ENCODE measurements at places on chromosomes 2 and 18.

DNA sequence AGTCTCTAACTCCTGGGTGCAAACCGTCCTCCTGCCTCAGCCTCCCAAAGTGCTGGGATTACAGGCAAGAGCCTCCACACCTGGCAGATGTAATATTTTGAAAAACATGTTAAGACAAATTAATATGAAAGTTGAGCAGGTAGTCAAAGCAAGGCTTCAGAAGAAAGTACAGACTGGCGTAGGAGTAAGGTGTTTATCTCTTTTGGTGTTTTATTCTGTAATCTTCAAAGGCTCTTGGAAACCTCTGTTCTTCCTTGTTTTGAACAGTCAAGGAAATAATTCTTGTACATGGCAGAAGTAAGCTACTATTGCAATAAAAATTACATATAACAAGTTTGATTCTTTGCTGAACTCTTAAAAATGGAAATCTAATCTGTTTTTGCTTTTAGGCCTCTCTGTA lies 5.3 kb downstream of the RNF138 start:
- DNase-seq, result no peak

- no peak for DNase-seq
Measured at GRCh38 chr18:58996696-58997095, 132.0 kb downstream of the ZNF532 start.

GRCh38 chr2:144475044-144475443 lies 44.9 kb downstream of the ZEB2 start:
- no peak for DNase-seq

- DNase-seq, result peak; percentile 44
Measured at GRCh38 chr2:228699400-228699799, 517.9 kb upstream of the SPHKAP start.

GRCh38 chr2:137435162-137435561 lies 529.1 kb upstream of the HNMT start:
- peak; percentile 41 for DNase-seq

DNA sequence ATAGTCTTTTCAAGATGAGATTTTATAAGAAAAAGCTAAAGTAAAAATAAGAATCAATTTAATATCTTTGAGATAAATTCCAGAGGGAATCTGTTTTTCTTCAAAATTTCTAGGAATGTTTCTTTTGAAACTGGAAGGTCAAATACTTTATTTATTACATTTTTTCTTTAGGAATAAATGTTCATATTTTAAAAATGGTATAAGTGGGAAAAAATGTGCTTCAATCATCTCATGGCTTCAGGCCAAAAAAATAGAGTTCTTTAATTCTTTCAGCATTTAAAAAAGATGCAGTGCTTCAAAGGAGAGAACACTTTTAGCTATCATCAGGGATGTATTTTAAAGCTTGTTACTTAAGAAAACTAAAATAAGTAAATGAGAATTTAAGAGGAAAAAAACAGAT lies 110.6 kb downstream of the NEB start:
- DNase-seq, result no peak

GRCh38 chr2:146523196-146523595 lies 1321.6 kb upstream of the ACVR2A start:
- DNase-seq, result peak; percentile 13

DNA sequence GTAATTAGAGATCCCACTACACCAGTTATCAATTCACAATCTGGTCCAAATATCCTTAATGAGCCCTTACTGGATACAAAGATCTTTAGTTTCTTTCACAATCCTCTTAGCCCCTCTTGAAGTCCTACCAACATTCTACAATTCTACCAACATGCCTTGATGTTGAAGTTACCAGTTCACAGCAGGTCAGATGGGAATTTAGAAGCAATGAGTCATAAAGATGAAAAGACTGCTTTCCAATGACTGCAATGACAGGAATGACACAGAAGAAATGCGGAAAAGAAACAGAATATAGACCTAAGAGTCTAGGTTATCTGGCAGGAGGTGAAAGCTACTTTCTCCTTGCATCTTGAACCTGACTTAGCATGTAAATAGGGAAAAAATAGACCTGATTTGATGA lies 24.5 kb downstream of the RTTN start:
- DNase-seq, result peak; percentile 65

DNA sequence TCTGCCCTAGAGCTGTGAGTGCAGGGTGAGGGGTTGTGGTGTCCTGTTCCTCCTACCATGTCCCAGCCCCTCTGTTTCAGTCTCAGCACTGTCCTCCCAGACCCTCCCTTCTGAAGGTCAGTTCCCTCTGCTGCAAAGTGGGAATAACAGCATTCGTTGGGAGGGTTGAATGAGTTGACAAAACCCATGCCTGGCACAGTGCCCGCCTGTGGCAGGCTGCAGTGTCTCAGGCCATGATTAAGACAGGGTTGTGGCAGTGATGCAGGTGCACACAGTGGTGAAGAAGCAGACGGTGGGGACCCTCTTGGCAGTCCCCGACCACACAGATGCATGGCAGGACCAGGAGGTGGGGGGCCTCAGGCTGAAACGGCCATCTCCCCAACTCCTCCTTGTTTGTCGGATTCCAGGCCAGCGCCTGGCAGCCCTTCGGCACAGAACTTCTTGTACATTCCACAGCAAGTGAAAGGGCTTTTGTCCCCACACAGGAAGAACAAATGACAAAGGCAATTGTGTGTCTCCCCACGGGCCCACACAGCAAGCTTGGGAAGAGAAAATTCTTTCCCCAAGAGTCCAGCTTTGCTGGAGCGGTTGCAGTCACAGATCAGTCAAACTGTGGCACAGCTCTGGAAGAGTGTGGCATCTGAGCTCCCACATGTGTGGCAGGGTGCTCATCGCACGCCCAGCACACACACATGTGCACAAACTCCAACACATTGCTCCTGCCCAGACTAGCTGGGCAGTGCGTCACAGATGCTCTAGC lies 92.0 kb upstream of the MSH2 start:
- DNase-seq, result no peak

DNA sequence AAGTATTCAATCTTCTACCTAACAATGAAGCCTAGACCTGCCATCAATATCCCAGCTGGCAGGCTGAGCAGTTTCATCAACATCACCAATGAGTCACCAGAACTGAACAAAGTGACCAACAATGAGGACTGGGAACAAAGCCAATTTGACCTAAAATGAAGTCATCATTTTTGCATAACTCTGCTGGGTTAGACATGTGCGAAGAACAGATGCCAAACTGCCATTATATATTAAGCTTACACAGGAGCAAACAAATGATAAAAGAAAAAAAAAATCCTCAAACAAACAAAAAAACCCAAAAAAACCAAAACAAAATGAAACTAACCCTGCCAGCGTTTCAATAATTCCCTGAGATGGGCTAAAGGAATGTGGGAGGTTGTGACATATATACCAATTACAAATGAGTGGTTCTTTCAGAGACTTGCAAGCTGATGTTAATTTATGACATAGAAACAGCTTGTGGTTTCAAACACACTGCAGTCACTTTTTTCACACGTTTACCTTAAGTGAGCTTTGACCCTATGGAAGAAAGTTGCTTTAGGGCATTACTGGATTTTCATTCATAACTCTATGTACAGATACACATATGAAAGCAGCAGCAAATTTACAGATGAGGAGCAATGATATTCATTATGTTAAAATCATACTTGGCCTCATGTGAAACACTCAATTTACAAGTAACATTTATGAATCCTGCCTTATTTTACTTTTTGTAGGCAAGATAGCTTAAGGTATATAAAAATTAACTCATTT lies 56.9 kb upstream of the CCDC141 start:
- DNase-seq, result peak; percentile 99

- peak; percentile 44 for DNase-seq
Measured at GRCh38 chr2:44267796-44268648, 7.3 kb upstream of the SLC3A1 start.

DNA sequence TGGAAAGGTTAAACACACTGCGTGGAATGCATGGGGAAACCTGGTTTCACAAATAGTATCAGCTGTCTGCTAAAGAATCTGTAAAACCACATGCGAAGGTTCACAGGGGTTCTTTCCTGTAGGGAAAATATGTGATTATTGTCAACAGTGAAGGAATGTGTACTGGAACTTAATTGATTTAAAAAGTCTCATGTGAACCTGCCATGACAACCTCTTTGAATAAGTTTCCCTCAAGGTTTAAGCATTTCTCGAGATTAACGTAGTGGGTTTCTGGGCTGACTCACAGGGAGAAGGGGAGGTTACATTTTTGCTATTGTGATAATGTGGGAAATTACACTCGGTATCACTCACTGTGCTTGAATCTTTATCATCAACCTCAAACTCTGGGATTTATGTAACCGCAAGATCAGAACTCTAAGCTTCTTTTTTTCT lies 28.2 kb upstream of the IL1R1 start:
- peak; percentile 74 for DNase-seq

GRCh38 chr2:79876430-79876829 lies 363.6 kb downstream of the CTNNA2 start:
- DNase-seq, result peak; percentile 7

- DNase-seq, result peak; percentile 85
Measured at GRCh38 chr2:86747711-86748639, 27.9 kb downstream of the RMND5A start.

- DNase-seq, result peak; percentile 4
Measured at GRCh38 chr2:110153416-110153815, 37.8 kb upstream of the MALL start.

DNA sequence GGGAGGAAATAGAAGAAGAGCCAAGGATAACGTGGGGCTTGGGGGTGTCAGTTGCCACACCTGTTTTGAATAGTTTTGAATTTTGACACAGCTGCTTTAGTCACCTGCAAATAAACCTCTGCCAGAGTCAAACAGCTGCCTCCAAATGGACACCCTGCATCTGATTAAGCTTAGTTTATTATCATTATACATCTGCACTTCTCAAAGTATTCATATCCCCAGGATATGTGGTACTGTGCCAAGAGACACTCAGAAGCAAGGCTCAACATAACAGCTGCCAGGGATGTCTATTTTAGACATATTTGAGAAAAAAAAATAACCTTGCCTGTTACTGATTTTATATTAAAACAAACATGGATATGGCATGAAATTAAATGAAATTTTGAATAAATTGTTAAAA lies 122.5 kb upstream of the WDR75 start:
- no peak for DNase-seq

- peak; percentile 28 for DNase-seq
Measured at GRCh38 chr18:45652303-45653080, 37.2 kb downstream of the SLC14A2 start.

DNA sequence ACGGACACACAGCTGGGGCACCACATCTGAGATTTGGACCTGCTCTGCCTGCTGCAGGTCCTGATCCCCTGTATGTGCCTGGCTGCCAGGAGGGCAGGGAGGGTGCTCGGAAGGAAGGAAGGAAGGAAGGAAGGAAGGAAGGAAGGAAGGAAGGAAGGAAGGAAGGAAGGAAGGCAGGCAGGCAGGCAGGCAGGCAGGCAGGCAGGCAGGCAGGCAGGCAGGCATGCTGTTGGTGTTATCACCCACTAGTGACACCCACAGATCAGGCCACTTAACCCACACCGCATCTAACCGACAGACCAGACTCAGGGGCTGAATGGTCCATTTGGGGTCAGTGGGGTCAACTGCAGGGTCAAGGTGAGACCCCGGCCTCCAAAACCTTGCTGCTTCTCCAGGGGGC lies 5.8 kb downstream of the KLHL30 start:
- DNase-seq, result no peak

- DNase-seq, result peak; percentile 28
Measured at GRCh38 chr2:189492451-189492850, 51.2 kb downstream of the WDR75 start.

DNA sequence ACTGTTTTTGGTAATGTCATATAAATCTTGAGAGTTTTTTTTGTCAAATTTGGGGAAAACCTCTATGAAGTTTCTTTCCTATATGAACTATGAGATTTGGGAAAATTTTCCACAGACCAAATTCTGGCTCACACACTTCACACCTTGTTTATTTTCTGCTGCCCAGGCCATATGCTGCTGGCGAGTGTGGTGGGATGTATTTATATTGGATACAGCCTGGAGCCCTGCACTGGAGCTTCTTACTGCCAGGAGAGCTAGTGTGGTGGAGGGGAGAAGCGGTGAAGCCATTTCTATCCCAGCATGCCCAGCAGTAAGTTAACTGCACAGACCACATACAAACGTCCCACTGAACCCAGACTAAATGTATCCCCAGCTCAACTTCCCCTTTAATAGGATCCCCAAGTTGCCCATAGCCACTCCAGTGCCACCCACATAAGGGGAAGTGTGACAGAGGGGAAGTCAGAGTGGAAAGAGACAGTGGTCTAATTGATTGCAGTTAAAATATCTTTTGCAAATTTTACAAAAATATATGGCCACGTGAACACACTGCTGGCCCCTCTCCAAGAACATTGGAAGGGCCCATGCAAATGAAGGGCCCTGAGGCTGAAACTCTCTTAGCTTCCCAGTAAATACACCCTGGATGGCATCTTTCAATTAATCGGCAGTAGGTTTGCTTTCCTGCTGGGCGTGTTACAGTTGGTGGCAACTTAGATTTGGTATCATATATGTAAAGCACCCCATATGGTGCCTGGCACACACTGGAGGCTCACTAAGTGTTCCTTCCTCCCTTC lies 146.6 kb upstream of the ITGA6 start:
- no peak for DNase-seq

DNA sequence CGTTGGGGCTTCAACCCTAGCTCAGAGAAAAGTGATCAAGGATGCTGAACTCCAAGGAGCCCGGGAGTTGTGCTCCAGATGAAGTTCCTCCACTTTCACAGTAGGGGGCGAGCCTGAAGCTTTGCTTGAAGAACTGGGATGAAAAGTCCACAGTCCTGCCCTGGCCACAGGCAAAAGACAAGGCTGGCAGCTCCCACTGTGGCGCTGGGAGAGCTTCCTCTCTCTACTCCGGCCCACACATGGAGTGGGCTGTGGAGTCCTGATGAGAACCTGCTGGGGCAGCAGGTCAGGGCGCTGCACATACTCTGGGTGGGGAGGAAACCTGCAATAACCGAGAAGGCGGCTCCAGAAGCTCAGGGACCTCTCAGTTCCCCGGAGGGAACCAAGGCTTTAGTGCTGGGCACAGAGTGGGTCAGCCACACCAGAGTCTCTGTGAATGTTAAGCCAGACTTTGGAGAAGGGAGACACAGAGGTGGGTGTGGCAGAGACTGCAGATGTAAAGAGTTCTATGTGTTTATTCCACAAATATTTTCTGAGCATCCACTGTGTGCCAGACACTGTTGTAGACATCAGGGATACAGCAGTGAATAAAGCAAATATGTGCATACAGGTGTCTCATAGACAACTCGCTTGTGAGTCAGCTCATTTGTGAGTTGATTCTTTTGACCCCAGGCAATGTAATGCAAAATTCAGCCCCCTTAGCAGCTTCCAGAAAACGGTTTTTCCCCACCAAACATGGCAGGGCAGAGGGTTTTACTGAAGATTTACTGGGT lies 48.0 kb upstream of the MRPL33 start:
- peak; percentile 78 for DNase-seq

- no peak for DNase-seq
Measured at GRCh38 chr2:128311755-128312341, 6.8 kb downstream of the HS6ST1 start.

DNA sequence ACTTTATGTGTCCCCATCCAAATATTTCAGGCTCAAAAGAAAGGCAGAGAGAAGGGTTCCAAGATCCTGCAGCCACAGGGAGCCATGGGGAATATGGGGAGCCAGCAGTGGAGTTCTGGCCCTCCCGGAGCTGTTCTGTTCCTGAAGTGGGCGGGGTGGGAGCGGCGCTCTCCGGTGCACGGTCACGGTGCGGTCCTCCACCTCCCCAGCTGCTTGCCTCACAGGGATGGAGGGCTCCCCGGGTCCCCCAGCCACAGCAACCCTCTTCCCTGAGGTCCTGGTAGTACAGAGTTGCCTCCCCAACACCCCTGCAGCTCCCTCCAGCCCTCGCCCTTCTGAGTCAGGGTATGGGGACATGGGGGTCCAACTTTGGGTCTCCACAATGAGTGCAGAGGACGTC lies 26.2 kb upstream of the SNED1 start:
- DNase-seq, result no peak

- DNase-seq, result no peak
Measured at GRCh38 chr18:49228187-49228586, 232.3 kb downstream of the DYM start.

GRCh38 chr2:189658306-189659212 lies 2.7 kb upstream of the ASNSD1 start:
- DNase-seq, result no peak

Data from fibroblast of mammary gland (primary cell).